Right renal pelvis (tissue), 4 donors: ENCODE measurements at places on chromosomes 6 and 20. TPM values are rescaled to one million over a fixed set of nuclear protein-coding genes. Genes with fewer than 3 reads are reported as not detected.

GRCh38 chr20:47150403-47151152, 205.9 kb downstream of the ZMYND8 start:
- peak; percentile 61 for DNase-seq

PAX1 gene
- not detected for polyA plus RNA-seq

ERVFRD-1 gene
- 0.13 TPM for polyA plus RNA-seq

- DNase-seq = no peak
These were observed 120.3 kb upstream of the MOCS1 start for GRCh38 chr6:40054602-40055001.

DNA sequence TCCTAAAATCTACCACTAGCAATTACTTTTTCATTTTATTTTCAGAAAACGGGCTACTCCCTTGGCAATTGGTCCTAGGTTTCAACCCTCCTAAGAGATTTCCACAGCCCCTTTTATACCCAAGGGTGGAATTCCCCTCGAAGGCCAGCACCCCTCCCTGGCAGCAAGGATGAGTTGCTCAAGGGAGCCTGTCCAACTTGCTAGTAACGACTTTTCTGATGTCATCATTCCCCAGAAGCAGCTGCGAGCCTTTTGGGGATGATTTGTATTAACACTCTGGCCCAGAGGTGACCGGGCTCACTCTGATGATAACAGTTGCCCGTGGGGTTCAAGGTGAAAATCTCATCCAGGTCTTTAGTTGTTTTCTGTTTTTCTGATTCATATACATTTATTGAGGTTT, 30.7 kb upstream of the NAA20 start:
- DNase-seq = no peak
